ENCODE measurements at places on chromosomes 4 and X.
A peak's percentile ranks its signal among the peaks of the same experiment; 100 is the strongest.

- DNase-seq, result no peak
Observed at GRCh38 chr4:156280686-156281085, 327.0 kb upstream of the CTSO start.

DNA sequence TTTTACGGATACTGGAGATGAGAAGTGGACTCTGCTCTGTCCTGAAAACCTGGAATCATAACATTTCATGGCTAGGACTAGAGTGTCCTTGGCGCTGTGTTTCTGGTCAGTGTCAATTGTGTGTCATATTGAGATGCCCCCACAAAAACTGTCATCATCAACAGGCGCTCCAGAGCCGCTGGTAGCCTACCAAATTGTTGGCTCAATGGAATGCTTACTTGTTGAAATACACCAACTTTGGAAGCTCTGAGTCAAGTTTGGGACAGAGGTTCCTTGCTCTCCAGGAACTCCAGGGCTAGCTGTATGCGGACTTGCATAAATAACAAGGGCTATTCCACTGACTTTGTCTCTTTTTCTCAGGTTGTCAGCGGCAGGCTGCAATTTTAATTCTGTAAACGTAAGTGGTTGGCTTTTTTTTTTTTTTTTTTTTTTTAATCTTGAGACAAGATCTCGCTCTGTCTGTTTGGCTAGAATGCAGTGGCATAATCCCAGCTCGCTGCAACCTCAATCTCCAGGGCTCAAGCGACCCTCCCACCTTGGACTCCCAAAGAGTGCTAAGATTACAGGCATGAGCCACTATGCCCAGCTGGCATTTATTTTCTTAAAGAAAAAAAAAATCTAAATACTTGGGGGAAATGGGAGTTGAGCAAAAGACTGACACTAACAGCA lies 871 bp upstream of the HPGD start:
- no peak for DNase-seq

- no peak for DNase-seq
Observed at GRCh38 chr4:6184169-6184568, 16.2 kb downstream of the JAKMIP1 start.

DNA sequence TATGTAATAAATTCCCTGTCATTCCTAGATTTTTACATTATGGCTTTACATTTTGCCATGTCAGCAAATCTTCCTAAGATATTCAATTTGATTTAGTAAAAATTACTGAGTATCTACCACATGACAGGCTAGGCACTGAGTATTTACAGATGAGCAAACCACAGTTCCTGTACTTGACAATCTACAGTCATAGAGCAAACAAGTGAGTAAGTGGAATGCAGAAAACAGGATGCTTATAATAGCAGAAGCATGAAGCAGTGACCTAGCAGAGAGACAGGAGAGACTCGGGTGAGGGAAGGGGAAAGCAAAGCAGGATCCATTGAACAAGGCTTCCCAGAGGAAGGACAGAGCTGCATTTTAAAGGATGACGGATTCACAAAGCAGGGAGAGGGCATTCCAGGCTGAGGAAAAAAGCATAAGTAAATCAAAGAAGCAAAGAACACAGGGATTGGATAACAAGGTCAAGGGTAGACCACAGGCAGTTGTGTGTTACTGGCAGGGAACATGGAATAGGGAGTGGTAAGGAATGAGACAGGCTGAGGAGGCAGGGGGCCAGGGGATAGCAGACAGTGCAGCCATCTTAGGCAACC lies 124.7 kb upstream of the C1QTNF7 start:
- DNase-seq, result no peak

GRCh38 chr4:110216129-110216528 lies 17.7 kb upstream of the ELOVL6 start:
- no peak for DNase-seq

- no peak for DNase-seq
Observed at GRCh38 chr4:26163425-26164362, 157.1 kb upstream of the RBPJ start.

DNA sequence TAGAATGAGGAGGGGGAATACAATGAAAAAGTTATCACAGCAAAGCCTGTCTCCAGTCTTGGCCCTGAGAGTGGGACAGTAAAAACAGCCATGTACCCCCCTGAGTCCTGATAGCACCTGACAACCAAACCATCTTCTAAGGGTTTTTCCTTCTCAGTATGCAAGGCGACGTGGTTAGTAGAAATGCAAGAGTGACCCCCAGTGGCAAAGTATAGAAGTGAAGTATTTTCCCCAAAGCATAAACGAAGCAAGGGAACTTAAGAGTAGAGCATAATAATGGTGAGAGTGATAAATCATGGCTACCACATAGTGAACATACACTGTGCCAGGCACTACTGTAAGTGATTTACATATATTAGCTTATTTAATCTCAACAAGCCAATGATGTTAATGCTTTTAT lies 52.8 kb downstream of the FAM47C start:
- DNase-seq, result no peak

DNA sequence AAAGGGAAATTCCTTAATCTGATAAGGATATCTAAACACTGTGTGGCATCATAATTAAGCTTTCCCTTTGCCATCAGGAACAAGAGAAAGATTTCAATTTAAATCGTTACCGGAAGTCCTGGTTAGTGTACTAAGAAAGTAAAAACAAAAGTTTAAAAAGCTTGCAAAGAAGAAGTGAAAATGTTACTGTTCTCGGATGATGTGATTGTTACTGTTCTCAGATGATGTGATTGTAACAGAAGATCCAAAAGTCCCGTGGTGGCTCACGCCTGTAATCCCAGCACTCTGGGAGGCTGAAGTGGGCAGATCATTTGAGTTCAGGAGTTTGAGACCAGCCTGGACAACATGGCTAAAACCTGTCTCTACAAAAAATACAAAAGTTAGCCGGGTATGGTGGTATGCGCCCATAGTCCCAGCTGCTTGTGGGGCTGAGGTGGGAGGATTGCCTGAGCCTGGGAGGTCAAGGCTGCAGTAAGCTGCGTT lies 62.5 kb downstream of the RGS12 start:
- no peak for DNase-seq

- no peak for DNase-seq
Observed at GRCh38 chr4:24614881-24615280, 30.5 kb upstream of the DHX15 start.

DNA sequence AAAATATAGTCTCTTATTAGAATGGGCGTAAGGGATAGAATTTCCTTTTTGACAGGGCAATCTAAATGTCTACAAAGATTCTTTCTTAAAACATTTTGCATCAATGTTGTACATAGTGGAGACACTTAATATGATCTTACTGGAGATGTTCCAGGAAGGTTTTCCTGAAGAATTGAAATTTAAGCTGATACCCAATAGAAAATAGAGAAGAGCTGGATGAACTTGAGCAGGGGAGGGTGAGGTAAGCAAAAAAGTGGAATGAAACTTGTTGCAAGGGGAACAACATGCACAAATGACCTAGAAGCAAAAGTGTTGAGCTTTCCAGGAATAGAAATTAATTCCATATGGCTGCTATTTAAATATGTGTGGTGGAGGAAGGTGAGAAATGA lies 19.7 kb downstream of the SLAIN2 start:
- DNase-seq, result no peak

DNA sequence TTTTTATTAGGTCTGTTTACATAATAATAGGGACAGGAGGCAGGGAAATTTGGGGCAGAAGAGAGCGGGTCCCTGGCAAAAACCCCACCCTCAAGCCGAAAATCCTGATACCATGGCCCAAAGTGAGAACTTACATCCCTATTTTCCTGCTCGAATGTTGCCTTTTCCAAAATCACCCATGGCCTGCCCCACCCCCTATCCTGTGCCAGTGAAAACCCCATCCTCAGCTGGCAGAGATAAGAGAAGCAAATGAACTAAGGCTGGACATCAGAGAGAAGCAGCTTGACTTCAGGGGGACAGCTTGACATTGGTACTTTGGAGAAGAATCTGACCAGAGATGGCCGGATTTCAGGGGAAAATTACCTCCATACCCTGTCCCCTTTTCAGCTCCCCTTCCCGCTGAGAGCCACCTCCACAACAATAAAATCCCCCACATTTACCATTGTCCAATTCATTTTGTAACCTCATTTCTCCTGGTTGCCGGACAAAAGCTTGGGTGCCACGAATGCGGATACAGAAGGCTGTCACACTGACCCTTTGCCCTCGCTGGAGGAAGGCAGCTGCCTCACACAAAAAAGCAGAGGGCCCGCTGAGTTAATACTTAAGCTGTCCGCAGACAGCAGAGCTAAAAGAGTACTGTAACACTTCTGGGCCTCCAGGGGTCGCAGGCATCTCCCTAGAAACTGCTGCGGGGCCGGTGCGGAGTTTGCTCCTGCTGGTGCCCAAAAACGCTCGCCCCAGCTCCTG lies 196.2 kb downstream of the SNCA start:
- peak; percentile 22 for DNase-seq

DNA sequence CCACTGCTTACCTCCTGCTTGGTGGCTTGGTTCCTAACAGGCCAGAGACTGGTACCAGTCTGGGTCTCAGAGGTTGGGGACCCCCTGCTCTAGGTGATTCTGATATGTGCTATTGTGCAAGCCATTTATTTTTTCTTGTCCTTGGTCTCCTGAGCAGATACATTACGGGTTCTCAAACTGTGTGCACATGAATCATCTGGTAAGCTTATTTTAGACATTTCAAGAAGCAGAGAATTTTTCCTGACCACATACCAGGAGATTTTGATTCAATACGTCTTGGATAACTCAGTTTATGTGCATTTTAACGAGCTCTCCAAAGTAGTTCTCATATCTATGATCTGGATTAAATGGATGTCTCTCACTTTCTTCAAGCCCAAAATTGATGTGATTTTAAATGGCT lies 77.2 kb downstream of the FHIP1A start:
- no peak for DNase-seq

GRCh38 chr4:167084321-167084720 lies 150.0 kb downstream of the SPOCK3 start:
- no peak for DNase-seq

DNA sequence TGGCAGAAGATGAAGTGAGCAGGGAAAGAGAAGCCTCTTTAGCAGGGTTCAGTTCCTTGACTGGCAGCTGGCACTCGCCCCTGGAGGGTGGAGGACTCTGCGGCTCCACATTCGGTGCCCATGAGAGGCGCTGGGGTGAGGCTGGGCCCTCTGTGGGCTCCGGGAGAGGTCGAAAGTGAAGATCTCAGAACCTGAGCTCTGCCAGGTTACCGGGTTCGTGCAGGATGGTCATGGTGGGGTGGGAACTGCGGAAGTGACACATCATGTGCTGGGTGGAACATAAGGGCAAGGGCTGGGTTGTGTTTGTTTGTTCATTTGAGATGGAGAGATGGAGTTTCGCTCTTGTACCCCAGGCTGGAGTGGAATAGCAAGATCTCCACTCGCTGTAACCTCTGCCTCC lies 44.2 kb downstream of the TRIM61 start:
- DNase-seq, result no peak

- DNase-seq, result no peak
Observed at GRCh38 chr4:66223068-66223703, 552.9 kb upstream of the EPHA5 start.

DNA sequence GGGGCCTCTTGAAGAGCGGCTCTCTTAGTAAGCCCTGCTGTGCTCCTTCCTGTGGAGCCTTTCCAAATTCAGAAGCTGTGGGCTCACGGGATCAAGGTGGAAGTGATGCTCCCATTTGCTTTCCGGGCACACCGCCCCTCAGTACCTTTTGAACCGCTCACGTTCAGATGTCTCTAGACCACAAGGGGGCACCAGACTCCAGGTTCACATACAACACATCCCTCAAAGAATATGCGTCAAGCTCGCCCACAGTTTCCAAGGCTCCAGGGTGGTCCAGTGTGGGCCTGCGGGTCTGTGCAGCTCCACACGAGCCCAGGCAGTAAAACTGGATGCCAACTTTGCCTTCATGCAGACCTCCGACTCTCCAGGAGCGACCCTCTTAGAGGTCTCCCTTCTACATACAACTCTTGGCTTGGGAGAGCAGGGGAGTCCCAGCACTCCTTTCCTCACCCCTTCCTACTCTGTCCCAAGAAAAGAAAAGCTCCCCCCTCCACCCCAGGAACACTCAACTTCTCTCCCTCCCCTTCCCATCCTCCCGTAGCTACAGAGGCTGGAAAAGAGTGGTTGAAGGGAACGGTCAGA lies 11.0 kb downstream of the SUPT20HL1 start:
- DNase-seq, result peak; percentile 20

DNA sequence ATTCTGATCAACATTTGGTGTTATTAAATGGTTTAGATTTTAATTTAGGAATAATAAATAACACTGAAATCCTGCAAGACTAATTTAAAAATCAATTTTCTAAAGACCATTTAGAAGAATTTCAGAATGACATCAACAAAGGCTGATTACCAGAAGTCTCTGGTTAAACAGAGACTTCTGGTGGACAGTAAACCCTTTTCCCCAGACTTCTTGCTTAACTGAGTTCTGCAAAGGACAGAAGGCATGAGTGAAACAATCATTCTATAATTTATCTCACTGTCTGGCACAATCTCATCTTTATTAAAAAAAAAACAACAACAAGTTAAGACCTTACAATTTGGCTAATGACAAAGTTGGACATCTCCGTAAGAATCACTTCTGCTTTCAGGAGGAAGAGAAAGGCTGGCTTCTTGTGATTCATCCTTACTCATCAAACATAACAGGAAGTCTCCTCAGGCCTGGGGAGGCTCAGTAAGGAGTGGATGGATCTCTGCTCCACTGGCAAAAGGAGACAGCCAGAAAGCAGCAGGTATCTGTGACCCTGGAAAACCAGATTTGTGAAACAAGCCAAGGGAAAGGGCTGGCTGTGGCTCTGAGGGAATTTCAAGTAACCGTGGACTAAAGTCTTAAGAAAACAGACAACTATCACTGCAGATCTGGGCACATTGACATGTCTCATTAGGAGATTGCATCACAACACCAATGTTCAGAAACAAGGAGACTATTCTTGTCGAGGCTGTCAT lies 908 bp upstream of the TLR6 start:
- DNase-seq, result peak; percentile 20

- DNase-seq, result no peak
Observed at GRCh38 chrX:40314070-40314469, 216.3 kb upstream of the BCOR start.

- DNase-seq, result no peak
Observed at GRCh38 chr4:184171011-184171410, 46.7 kb downstream of the ENPP6 start.

DNA sequence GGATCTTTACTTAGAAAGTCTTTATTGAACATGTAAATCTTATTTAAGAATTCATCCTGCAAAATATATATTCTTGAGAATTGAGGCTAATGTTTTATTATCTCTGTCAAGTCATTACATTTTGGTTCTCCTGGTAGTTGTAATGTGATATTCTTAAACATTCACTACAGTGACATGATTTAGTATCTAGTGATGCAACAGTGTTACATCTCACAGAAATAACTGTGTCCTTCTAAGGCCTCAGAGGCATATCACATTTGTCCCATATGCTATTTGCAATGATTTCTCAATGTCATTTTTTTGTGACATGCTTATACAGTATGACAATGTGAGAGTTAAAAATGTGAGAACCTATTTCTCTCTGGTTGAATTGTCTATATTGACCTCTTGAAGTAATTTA lies 34.1 kb downstream of the PRRG1 start:
- DNase-seq, result no peak

GRCh38 chr4:5469861-5470260 lies 238.5 kb downstream of the EVC2 start:
- DNase-seq, result no peak

GRCh38 chr4:184369871-184370270 lies 104.5 kb downstream of the IRF2 start:
- no peak for DNase-seq

- no peak for DNase-seq
Observed at GRCh38 chrX:71315917-71316316, 14.4 kb downstream of the ITGB1BP2 start.

GRCh38 chr4:87601361-87601760 lies 7.0 kb upstream of the DSPP start:
- no peak for DNase-seq

GRCh38 chrX:39244147-39244546 lies 442.9 kb downstream of the MID1IP1 start:
- DNase-seq, result no peak

Measured in left ventricle myocardium inferior (tissue), 1 donor.